ENCODE measurements at places on chromosomes 16 and 17. TPM values are rescaled to one million over a fixed set of nuclear protein-coding genes. Genes with fewer than 3 reads are reported as not detected.

The DGKE gene
- 0.37 TPM for total RNA-seq

The ADGRG1 gene
- 1.3 TPM for total RNA-seq

GRCh38 chr17:14084955-14085354 lies 15.7 kb downstream of the COX10 start:
- DNase-seq, result no peak

- no peak for DNase-seq
Observed at GRCh38 chr17:54666559-54666958, 234.1 kb upstream of the TOM1L1 start.

The PLD6 gene
- 1.6 TPM for total RNA-seq

The CMIP gene
- 1.9 TPM for total RNA-seq

Data from H4 (cell line).